ENCODE measurements at places on chromosomes 16 and 17.
A peak's percentile ranks its signal among the peaks of the same experiment; 100 is the strongest.

- DNase-seq, result no peak
Measured at GRCh38 chr17:77508047-77508715, 367.4 kb downstream of the SEC14L1 start.

DNA sequence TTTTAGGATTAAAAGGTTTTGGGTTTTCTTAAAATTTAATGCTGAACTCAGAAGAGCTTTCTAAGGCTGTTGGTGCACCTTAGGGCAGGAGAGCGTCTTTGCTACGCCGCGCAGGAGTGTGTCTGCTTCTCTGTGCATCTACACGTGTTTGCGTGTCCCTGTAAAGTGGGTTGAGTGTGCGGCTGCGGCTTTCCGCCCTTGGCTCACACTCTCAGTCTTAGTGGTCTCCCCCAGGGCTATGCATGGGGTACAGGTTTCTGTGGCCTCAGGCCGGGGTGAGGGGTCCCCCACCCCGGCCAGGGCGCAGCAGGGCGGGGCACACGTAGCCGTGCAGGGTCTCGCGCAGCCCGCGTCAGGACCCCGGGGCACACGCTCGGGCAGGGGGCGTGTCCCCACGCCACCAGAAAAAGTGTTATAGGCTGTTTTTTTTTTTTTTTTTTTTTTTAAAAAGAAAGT lies 727 bp upstream of the TENT4B start:
- peak; percentile 71 for DNase-seq

- no peak for DNase-seq
Measured at GRCh38 chr16:24906199-24906808, 60.5 kb downstream of the SLC5A11 start.

GRCh38 chr17:7848131-7848579 lies 6.7 kb upstream of the TMEM88 start:
- no peak for DNase-seq

DNA sequence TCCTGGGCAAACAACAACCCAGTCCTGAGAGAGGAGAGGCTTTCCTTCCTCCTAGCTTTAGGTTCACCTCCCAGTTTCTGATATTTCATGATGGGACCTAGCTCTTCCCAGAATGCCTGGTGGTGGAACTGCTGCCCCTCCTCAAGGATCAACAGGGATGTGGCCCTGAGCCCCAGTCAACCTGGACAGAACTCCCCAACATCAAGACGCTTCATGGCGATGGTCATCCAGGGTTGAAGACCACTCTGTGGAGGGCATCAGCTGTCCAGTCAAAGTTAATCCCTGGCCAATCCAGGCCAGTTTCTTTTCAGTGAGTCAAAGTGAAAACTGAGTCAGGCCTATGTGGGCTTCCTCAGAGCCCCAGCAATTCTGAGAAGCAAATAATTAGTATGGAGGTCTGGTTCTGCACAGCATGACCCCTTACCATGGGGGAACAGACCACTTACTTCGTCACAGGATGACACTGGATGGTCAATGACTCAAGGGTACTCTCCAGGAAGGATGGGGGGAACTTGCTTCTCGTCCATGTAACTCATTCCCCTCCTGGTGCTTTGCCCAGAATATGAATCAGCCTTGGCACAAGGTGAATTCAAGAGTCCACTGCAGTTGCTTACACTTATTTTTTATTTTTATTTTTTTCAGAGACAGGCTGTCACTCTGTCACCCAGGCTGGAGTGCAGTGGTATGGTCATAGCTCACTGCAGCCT lies 14.7 kb upstream of the XYLT2 start:
- DNase-seq, result no peak

GRCh38 chr16:19168371-19169081 lies 486 bp downstream of the SYT17 start:
- no peak for DNase-seq

- no peak for DNase-seq
Measured at GRCh38 chr17:49522357-49522890, 27.3 kb downstream of the NGFR start.

DNA sequence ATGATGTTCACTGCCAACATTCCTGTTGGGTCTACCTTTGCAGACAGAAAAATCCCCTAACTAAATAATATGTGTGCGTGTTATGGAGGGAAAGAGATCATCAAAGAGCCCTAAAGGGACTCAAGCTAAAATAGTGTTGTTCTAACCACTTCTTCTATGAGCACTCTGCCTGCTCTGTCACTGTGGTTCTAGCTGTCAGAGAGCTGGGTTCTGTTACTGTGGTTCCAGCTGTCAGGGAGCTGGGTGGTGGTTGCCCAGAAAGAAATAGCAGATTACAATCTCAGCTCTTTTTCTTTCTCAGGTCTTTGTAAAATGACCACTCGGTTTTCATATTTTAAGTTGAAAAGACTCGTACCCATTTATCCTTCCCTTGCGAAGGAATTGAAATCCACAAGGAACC lies 176.3 kb downstream of the HS3ST3A1 start:
- no peak for DNase-seq

- peak; percentile 29 for DNase-seq
Measured at GRCh38 chr16:10737068-10737625, 6.5 kb upstream of the NUBP1 start.

- no peak for DNase-seq
Measured at GRCh38 chr17:77657839-77658238, 300.7 kb upstream of the TNRC6C start.

DNA sequence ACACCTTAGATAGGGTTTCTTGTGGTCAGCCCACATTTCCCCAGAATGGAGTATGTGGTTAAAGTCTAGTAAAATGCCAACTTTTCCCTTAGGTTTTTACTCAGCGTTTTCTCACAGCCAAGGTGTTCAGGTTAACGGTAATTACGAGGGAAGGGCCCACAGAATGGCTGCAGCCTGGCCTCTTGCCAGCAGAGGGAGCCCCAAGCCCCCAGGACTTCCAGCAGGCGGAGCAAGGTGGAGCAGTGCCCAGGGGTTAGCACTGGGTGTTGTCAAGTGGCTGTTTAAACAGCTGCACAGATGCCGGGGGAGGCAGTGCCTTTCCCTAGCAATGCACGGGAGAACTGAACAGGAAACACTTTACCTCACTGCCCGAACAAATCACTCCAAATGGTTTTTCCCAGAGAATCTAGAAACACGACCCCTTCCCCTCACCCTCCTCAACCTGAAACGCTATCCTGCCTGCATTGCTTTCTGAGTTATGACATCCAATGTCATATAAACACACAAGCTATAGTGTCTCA lies 6.6 kb downstream of the PHB1 start:
- DNase-seq, result peak; percentile 62

GRCh38 chr17:7727886-7728285 lies 10.3 kb downstream of the DNAH2 start:
- no peak for DNase-seq

DNA sequence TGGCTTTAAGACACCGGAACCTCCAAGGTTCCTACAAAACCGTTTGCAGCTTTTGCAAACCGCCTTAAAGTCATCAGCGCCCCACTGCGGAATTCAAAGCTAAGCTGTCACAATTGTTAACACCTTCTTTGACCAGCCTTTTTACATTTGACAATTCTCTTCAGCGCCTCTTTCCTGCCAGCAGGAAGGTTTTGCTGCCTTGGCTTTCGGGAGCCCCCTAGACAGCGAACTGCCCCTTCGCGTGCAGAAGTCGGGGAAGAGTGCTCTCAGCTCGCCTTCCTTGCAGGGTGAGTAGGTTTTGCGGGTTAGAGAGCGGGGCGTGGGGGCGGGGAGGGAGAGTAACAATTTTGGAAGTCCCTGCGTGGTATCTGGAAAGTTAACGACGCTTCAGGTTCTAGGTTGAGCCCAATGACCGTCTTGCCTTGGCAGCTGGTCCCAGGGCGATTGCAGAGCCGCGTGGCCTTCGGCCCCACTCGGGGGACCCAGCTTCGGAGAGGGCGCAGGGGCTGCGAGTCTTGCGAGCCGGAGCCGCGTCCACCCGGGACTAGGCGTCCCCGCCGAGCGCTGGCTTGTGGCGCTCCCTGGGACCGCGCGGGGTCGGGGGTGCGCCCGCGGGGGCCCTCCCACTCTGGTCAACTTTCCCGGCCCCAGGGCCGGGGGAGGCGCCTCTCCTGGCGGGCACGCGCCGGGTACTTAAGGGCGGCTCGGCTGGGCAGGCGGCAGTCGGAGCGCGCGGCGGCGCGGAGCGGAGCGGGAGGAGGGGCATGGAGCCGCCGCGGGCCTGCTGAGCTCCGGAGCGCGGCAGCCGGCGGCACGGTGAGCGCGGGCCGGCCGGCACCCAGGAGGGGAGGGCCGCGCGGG lies at the start of gene HAS3:
Gene HAS3 (plus strand): TSS at position 153 of the 861 bp plus-strand sequence. CDS start 3,743 bp downstream, outside the sequence.
- DNase-seq, result no peak

- no peak for DNase-seq
Measured at GRCh38 chr16:85145734-85146531, 33.7 kb upstream of the CIBAR2 start.

DNA sequence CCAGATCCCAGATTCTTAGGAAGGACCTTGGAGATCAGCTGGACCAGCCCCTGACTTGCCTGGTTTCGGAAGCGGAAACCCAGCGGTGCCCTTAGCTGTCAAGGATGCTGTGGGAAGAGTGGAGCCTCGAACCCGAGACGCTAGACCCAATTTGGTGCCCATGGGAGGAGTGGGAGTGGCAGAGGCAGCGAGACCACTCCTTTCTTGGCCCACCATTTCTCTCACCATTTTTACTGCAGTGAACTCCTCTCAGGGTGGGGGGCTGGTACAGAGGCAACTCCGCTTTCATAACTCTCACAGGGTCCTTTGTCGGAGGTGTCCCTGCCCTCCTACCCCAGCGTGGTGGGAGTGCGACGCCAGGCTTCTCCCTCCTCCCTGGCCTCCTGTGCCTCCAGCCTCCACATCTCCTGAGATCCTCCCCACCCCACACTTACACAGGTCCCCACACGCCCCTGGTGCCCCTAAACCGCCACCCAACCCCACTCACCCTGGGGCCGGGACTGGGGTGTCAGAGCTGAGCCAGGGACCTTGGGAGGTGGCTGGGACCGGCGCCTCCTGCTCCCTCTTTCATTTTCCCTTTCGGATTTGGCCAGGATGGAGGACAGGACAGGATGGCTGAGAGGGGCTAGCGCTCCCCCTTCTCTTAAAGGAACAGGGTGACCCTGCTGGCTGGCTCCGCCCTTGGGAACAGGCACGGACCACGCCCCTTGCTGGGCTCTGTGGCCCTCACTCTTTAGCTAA lies at the start of gene GJD3:
Gene GJD3 (minus strand): TSS at position 617 of the 741 bp plus-strand sequence. CDS start 922 bp downstream, outside the sequence.
- DNase-seq, result no peak

- DNase-seq, result no peak
Measured at GRCh38 chr16:3825940-3826339, 54.6 kb downstream of the CREBBP start.

DNA sequence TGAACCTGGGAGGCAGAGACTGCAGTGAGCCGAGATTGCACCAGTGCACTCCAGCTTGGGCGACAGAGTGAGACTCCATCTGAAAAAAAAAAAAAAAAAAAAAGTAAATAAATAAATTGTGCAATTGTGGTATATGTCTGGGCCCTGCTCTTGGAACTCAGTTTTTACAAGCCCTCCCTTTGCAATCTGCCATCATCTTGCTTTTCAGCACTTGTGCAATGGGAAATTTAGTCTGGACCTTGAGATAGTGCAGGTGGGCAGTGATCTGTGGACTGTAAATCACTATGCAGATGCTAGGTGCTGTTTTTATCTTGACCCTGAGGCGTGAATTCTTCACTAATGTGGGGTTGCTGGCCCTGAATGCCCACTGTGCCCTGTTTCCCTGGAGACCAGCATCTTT lies 6.5 kb upstream of the RAP1GAP2 start:
- DNase-seq, result no peak

DNA sequence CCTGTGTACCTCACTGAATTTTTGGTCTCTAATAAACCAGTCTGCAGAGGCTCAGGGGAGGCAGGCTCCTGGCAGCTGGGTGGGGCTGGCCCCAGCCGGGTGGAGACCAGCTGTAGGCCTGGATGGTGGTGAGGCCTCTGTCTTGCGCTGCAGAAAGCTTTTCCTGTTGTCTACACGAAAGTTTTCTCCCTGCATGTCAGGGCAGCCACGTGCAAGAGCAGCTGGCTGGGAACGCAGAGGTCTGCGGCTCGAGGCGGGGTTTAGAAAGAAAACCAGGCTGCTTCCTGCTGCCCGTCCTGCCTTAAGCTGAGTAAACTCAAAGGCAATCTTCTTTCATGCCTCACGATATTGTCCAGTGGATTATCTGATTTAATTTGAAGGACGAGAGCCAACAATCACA lies 2.4 kb downstream of the SERPINF1 start:
- no peak for DNase-seq

DNA sequence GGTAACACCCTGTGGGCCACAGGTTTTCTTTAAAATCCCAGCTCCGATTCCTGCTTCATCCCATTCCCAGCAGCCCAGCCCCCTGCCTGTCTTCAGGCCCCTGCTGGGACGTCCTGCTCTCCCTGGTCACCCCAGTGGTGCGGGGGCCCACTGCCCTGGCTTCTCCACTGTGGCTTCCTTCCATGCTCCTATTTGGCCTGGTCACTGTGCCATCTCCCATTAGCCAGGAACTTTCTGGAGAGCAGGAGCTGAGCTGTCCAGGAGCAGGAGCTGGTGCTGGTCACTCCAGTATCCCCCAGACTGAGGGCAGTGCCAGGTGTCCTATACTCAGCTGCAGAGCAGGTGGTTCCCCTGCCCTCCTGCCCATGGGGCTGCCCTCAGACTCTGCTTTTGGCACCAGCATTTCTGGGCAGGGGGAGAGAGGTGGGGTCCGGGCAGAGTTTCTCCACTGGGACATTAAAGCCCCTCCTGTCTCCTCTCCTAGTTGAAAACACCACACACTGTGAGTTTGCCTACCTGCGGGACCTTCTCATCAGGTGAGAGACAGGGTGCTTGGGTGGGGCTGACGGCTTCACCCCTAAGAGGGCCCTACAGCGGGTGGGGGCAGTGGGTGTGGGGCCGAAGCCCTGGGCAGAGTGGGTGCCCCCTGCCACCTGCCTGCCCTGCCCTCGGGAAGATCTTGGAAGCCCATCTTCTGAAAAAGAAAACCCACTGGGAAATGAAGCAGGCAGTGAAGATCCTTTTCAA lies 356.2 kb downstream of the SEC14L1 start:
- DNase-seq, result no peak

DNA sequence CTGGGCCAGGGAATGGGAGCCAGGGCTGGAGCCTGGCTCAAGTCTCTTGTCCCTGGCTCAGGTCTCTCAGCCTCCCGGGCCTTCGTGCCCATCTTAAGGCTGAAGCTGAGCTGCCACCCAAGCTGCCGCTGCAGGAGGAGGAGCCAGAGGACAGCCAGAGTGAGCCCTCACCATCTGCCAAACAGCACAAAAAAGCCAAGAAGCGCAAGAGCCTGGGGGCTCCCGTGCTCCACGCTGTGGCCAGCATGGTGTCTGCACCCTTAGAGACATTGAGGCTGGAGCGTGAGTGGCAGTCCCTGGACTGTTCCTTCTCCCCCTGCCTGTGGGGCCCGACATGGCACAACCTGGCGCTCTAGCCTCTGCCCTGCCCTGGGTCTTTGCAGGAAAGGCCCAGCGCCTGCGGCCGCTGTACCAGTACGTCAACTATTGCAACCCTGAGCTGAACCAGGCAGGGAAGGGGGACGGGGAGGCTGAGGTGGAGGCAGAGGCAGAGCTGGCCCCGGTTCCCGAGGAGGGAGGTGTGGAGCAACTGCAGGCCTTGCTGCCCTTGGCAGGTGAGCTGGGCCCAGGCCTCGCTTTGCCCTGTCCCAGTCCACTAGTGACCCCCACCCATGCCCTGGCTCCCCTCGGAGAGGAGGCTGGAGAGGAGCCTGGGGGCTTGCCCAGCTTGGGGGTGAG lies 1.3 kb downstream of the C16orf86 start:
- DNase-seq, result peak; percentile 63
